ENCODE measurements at places on chromosomes 2 and 18. TPM values are rescaled to one million over a fixed set of nuclear protein-coding genes. Genes with fewer than 3 reads are reported as not detected.

Gene MARCHF4
- total RNA-seq = 8.0 TPM

Gene CNRIP1
- total RNA-seq = 20.5 TPM

Gene ANAPC1
- 49.9 TPM for total RNA-seq

Gene SPC25
- total RNA-seq = 1.1 TPM

Gene INPP5D
- 0.59 TPM for total RNA-seq

Gene EMILIN1
- total RNA-seq = 283 TPM

Gene TNP1
- total RNA-seq = not detected

Gene CRYGD
- total RNA-seq = not detected

Gene CSRNP3
- total RNA-seq = 1.4 TPM

Gene ZNF892
- total RNA-seq = 5.5 TPM

Gene PKP4
- 34.7 TPM for total RNA-seq

Gene IL1RL2
- total RNA-seq = 1.6 TPM

Gene RFTN2
- 3.5 TPM for total RNA-seq

Gene SERPINB7
- 0.07 TPM for total RNA-seq

Gene ANKRD29
- total RNA-seq = 2.0 TPM

Gene FAM110C
- 0.07 TPM for total RNA-seq

Gene ST6GAL2
- 0.07 TPM for total RNA-seq

Gene CIB4
- total RNA-seq = not detected

Gene TMEM37
- total RNA-seq = not detected

Gene NAPG
- total RNA-seq = 42.5 TPM

Gene TLX2
- total RNA-seq = not detected

Gene ATP5F1A
- 465 TPM for total RNA-seq

Gene RAB17
- total RNA-seq = 0.83 TPM

Gene ACMSD
- total RNA-seq = not detected

Gene OSBPL6
- total RNA-seq = 4.6 TPM

Gene EFR3B
- 2.4 TPM for total RNA-seq

Gene MATN3
- 3.4 TPM for total RNA-seq

Gene GAREM2
- total RNA-seq = 2.4 TPM

Gene SCN3A
- total RNA-seq = 0.40 TPM

Gene MTIF2
- 27.1 TPM for total RNA-seq

Gene NXPH2
- total RNA-seq = 0.33 TPM

Gene GKN2
- not detected for total RNA-seq

Gene FASTKD1
- total RNA-seq = 18.9 TPM

Gene PXDN
- 430 TPM for total RNA-seq

Gene LINC00305
- not detected for total RNA-seq

Gene RGPD4
- total RNA-seq = not detected

Gene SPP2
- not detected for total RNA-seq

Gene POTEI
- total RNA-seq = not detected

Gene UGT1A10
- total RNA-seq = 0.10 TPM

Gene CAMKMT
- total RNA-seq = 7.4 TPM

Gene ANKRD36
- total RNA-seq = 48.6 TPM

Gene DCDC2C
- total RNA-seq = not detected

Gene SKOR2
- not detected for total RNA-seq

Gene LCLAT1
- total RNA-seq = 21.7 TPM

Gene PMAIP1
- total RNA-seq = 2.1 TPM

Gene GALNT3
- total RNA-seq = 1.8 TPM

Gene SCN9A
- total RNA-seq = 23.8 TPM

Gene FIGN
- total RNA-seq = 2.7 TPM

Gene CBLN2
- total RNA-seq = 0.07 TPM

Gene UGT1A6
- total RNA-seq = not detected

Gene DSC2
- total RNA-seq = 0.07 TPM

Gene CD8A
- 0.07 TPM for total RNA-seq

Gene BCL11A
- 0.20 TPM for total RNA-seq

Gene ST8SIA5
- total RNA-seq = not detected

Gene DNAJC27
- 4.7 TPM for total RNA-seq

Gene AOX1
- 13.0 TPM for total RNA-seq

Gene TSN
- total RNA-seq = 41.8 TPM

Measured in smooth muscle cell of the pulmonary artery (primary cell).